ENCODE measurements at places on chromosomes 12 and 14. TPM values are rescaled to one million over a fixed set of nuclear protein-coding genes. Genes with fewer than 3 reads are reported as not detected.
A peak's percentile ranks its signal among the peaks of the same experiment; 100 is the strongest.

LRIG3 gene
- 67.9 TPM for total RNA-seq

DNA sequence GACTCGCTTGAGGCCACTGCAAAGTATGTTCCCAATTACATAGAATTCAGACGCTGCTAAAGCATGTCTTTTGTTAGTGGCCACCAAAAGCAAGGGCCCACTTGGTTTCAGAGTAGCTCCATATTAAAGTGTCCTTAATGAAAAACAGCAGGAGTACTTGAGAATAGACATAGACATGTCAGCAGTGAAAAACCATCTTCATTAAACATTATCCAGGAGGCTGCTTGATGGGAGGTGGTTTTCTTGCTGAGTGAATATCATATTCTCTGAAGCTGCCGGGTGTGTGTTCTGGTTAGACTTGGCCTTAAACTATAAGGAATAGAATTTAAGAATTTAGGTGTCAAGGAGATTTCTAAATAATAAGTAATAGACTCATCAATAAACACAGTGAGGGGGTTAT, 79.5 kb upstream of the CCDC198 start:
- H3K27me3 ChIP-seq: no peaks in the 10 kb centered on the region
- no peak overlapping the region for H3K4me3 ChIP-seq
- H3K4me1 ChIP-seq: no peaks in the 10 kb centered on the region
- no peak overlapping the region for H3K27ac ChIP-seq

DNA sequence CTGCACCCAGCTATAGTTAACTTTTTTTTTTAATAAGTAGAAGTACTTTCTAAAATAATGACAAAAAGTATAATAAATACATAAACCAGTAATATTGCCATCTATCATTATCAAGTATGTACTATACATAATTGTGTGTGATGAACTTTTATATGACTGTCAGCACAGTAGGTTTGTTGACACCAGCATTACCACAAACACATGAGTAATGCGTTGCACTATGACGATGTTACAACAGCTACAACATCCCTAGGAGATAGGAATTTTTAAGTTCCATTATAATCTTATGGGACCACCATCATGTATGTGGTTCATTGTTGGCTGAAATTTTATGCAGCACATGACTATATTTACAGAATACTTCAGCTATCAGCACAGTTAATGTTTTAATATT, 62.9 kb upstream of the VSX2 start:
- no peaks in the 10 kb centered on the region for H3K4me1 ChIP-seq
- no peak overlapping the region for H3K4me3 ChIP-seq
- DNase-seq: no peak

A2ML1 gene
- not detected for total RNA-seq

C3AR1 gene
- total RNA-seq: 16.8 TPM

MANSC1 gene
- 11.5 TPM for total RNA-seq

UBC gene
- total RNA-seq: 1,251 TPM

DNA sequence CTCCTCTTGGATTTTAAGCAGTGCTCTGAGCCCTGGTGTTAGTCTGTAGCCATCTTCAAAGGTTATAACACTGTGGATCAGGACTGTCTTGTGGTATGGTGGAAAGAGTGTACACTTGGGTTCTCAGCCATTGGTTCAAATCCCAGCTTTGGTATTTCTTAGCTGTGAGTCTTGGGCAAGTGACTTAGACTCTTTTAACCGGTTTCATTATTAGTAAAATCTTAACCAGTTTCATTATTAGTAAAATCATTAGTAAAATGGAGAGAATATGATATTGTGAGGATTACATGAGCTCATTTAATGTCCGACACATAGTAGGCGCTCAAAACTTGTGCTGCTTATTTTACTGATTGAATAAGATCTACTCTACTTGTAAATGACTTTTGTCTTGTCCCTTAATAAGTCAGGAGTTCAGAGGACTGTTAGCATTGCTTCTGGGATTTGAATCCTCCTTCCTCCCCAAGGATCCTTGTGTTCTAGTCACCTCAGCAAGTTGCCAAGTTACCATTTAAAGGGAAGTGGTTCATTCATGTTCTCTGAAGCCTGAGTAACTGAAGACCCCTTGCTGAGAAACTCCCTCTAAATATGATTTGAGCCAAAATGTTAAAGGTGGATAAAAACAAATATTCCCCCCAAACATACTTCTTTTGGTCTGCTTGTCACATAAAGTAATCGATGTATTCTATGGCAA, 12.4 kb downstream of the TTLL5 start:
- H3K4me1 ChIP-seq: no peaks in the 10 kb centered on the region
- no peaks in the 10 kb centered on the region for H3K27me3 ChIP-seq
- DNase-seq: no peak

- DNase-seq: no peak
- no peaks in the 10 kb centered on the region for H3K36me3 ChIP-seq
- no peaks in the 10 kb centered on the region for H3K27me3 ChIP-seq
- no peaks in the 10 kb centered on the region for H3K4me1 ChIP-seq
Measured at GRCh38 chr14:24574206-24574774, 1.8 kb downstream of the CTSG start.

HOXC6 gene
- total RNA-seq: not detected

DNA sequence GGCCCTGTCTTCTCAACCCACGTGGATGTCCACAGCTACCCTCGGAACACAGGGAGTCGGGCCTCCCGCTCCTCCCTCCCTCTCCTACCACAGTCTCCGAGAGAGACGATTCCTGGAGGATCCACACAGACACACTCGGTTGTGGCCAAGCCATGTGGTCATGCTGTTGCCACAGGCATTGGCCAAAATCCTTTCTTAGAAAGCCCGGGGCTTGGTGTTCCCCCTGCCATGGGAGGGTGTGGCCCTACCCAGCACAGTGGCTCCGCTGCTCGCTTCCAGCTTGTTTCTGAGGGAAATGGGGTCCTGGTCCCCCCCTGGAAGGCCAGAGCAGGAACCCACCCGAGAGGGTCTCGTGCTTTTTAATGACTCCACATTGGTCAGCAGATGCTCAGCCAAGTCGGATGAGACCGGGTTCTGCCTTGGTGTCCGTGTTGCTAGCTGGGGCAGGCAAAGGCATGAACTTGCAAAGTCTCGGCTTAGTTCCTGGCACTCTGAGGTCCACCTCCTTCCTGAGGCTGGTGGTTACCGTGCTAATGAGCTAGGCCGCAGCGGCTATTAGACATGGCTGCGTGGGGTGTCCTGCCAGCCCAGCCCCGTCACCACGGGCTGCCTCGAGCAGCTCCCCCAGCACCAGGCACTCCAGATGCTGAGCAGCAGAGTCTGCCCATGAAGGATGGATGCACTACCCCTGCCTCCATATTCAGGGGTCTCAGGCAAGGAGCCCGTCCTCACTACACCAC, 46.8 kb upstream of the MEG3 start:
- H3K36me3 ChIP-seq: no peaks in the 10 kb centered on the region
- no peak overlapping the region for H3K4me3 ChIP-seq
- H3K4me1 ChIP-seq: no peaks in the 10 kb centered on the region
- H3K27ac ChIP-seq: no peak overlapping the region
- DNase-seq: peak; percentile 39
- no peaks in the 10 kb centered on the region for H3K27me3 ChIP-seq

DNA sequence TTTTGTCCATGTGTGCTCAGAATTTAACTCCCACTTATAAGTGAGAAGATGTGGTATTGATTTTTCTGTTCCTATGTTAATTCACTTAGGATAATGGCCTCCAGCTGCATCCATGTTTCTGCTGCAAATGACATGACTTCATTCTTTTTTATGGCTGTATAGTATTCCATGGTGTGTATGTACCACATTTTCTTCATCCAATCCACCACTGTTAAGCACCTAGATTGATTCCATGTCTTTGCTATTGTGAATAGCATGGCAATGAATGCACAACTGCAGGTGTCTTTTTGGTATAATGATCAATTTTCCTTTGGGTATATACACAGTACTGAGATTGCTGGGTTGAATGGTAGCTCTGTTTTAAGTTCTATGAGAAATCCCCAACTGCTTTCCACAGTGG, 657.7 kb downstream of the ETNK1 start:
- H3K27me3 ChIP-seq: no peaks in the 10 kb centered on the region
- no peak for DNase-seq
- H3K27ac ChIP-seq: no peak overlapping the region
- no peaks in the 10 kb centered on the region for H3K36me3 ChIP-seq
- H3K4me3 ChIP-seq: no peak overlapping the region

Data from sigmoid colon (tissue), 7 donors.